Testis (tissue), 5 donors: ENCODE measurements at places on chromosomes 7 and 10. TPM values are rescaled to one million over a fixed set of nuclear protein-coding genes. Genes with fewer than 3 reads are reported as not detected.
A peak's percentile ranks its signal among the peaks of the same experiment; 100 is the strongest.

DNA sequence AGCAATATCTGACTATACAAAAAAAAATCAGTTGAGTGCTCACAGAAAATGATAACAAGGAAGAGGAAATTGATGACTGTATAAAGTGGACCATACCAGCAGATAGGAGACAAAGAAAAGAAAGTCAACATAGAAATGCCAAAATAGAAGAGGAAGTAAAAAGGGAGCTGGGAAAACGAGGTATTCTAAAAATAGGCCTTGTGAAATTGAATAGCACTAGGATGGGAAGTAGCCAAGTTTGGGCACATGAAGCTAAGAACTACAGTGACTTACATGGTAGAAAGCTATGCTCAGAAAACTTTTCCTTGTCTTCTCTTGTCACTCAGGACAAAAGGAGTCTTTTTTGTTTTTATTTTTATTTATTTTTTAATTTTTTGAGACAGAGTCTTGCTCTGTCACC is 76.2 kb upstream of the APBB1IP start:
- no peak for DNase-seq
- H3K4me1 ChIP-seq = no peaks in the 10 kb centered on the region
- H3K36me3 ChIP-seq = no peaks in the 10 kb centered on the region
- H3K27ac ChIP-seq = no peak overlapping the region
- H3K27me3 ChIP-seq = no peaks in the 10 kb centered on the region

PTPRN2 gene
- 9.8 TPM for total RNA-seq

FRAT1 gene
- 22.1 TPM for total RNA-seq

KEL gene
- total RNA-seq = 124 TPM

- H3K36me3 ChIP-seq = no peaks in the 10 kb centered on the region
- DNase-seq = no peak
- H3K27ac ChIP-seq = no peak overlapping the region
Observed at GRCh38 chr7:17584822-17585221, 286.4 kb downstream of the AHR start.

DNA sequence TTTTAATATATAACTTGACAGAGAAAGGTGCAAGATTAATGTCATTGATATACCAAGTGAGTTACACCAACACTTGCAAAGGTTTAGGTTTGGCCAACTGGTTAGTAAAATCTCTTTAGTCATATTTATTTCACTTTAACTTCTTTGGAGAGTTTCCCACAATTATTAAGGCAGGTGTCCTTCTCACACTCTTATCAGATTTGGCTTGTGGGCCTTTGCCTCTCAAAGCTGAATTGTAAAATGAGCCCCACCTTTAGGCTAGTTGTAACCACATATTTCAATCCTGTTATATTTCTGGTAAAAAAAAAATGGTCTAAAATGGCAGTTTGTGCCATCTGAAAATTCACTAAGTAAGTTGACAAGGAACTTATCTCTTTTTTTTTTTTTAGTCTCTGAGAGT is 26.6 kb upstream of the FOXP2 start:
- no peak overlapping the region for H3K27ac ChIP-seq
- no peak overlapping the region for H3K4me3 ChIP-seq
- no peaks in the 10 kb centered on the region for H3K36me3 ChIP-seq
- DNase-seq = no peak
- H3K4me1 ChIP-seq = no peaks in the 10 kb centered on the region
- H3K27me3 ChIP-seq = no peaks in the 10 kb centered on the region

DNA sequence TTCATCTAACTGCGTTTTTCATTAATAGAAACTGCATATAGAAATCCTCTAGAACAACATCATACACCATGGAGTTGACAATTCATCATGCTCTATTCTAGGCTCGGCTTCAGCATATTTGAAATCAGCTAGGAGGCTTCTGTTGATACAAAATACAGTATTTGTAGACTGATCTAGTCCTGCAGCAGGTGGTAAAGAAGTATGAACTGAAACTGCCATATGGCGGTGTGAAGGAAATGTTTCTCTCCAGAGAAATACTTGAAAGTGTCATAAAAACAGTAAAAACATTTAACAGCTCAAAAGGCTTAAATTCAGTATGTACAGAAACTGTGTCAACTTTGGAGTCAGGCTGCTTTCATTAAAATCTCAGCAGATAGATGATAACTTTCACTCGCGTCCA is 32.0 kb upstream of the MYO3A start:
- H3K36me3 ChIP-seq = no peaks in the 10 kb centered on the region
- no peaks in the 10 kb centered on the region for H3K27me3 ChIP-seq
- H3K4me1 ChIP-seq = no peaks in the 10 kb centered on the region
- DNase-seq = no peak

ZNF22 gene
- 12.6 TPM for total RNA-seq

DNA sequence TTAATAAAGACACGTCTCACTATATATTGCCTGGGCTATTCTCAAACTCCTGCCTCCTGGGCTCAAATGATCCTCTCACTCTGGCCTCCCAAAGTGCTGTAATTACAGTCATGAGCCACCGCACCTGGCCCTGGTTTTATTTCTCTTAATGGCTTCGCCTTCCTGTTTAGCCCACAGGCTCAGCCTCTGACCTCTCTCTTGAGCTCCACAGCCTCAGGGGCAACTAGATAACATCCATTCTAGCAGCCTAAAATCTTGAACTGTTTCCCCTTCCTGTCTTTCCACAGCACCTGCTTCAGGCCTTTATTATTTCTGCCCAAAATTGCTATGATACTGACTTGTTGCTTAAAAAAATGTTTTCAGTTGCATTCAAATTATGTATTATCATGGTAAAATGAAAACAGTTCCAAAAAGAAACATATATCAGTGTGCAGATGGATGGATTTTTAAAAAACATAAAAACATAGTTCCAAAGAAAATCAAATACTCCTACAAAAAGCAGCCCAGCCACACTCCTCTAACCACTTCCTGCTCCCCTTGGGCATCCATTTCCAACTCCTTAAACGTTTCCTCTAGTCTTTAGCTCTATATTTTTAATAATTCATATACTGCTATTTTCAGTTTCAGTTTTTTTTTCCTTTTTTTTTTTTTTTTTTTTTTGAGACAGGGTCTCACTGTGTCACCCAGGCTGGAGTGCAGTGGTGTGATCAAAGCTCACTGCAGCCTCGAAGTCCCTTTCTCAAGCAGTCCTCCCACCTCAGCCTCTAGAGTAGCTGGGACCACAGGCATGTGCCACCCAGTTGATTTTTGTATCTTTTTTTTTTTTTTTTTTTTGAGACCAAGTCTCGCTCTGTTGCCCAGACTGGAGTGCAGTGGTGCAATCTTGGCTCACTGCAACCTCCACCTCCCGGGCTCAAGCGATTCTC is 5.1 kb upstream of the BAZ1B start:
- H3K4me3 ChIP-seq = no peak overlapping the region
- no peaks in the 10 kb centered on the region for H3K4me1 ChIP-seq
- no peak for DNase-seq
- H3K27me3 ChIP-seq = no peaks in the 10 kb centered on the region

GRCh38 chr7:35729061-35729783 is 34.3 kb upstream of the HERPUD2 start:
- peaks cover 5% of the 10 kb centered on the region for H3K4me1 ChIP-seq
- H3K4me3 ChIP-seq = no peak overlapping the region
- no peak for DNase-seq
- no peak overlapping the region for H3K27ac ChIP-seq
- no peaks in the 10 kb centered on the region for H3K27me3 ChIP-seq

DNA sequence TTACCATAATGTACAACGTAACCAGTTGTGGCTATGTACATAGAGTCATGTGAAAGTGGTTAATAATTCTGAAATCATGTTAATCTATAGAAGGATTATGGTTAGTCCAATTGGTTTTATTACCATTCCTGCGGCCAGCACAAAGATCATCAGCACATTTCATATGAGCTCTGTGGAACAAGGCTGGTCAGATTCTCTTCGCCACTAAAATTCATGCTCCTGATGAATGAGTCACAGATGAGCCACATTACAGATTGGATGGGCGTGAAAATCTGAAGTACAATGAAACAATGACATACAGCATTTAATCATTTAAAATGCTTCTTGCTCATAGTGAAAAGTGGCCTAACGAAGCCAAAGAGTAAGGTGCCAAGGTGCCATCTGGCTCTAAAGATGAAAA is 716.2 kb upstream of the PHF14 start:
- H3K27ac ChIP-seq = no peak overlapping the region
- H3K4me1 ChIP-seq = no peaks in the 10 kb centered on the region
- no peaks in the 10 kb centered on the region for H3K27me3 ChIP-seq

AKR1C4 gene
- total RNA-seq = 0.37 TPM

DNA sequence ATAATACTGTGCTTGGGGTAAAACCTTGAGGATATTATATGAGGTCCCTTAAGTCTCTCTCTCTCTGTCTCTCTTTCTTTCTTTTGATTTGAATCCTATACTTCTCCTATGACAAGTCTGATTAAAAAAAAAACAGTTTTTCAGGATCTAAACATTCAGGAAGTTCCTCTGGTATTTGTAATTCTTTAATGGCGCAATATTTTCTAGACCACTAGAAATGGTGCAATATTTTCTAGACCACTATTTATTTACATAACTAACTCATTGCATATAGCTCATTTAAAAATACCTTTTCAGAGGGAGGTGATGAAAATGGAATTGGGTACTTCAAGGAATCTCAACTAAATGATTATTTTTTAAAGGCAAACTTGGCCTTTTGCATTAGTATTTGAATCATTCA is 1235.3 kb downstream of the GATA3 start:
- H3K27me3 ChIP-seq = no peaks in the 10 kb centered on the region
- H3K27ac ChIP-seq = no peak overlapping the region
- DNase-seq = no peak
- no peaks in the 10 kb centered on the region for H3K36me3 ChIP-seq

- DNase-seq = no peak
- no peak overlapping the region for H3K4me3 ChIP-seq
- H3K36me3 ChIP-seq = no peaks in the 10 kb centered on the region
- H3K4me1 ChIP-seq = peaks cover 3% of the 10 kb centered on the region
Observed at GRCh38 chr10:129966370-129966888, 2.4 kb upstream of the EBF3 start.

- peaks cover 3% of the 10 kb centered on the region for H3K4me1 ChIP-seq
- H3K36me3 ChIP-seq = no peaks in the 10 kb centered on the region
- no peak overlapping the region for H3K4me3 ChIP-seq
- H3K27ac ChIP-seq = no peak overlapping the region
- H3K27me3 ChIP-seq = no peaks in the 10 kb centered on the region
- DNase-seq = peak; percentile 62
Observed at GRCh38 chr7:22420973-22421635, 64.2 kb upstream of the RAPGEF5 start.

DNA sequence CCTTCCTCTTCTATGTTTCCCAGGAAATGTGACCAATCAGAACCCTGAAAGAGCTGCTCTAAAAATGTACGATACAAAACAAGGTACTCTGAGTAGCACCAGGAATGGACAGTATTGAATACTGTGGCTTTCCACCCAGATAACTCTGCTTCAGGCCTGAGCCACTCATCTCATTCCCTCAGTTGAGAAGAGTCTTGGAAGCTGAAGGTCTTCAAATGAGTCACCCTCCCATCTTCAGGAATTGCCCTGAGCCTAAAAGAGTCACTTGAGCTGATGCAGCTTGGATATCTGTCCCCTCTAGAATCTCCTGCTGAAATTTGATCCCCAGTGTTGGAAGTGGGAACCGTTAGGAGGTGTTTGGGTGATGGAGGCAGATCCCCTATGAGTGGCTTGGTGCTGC is 210.4 kb downstream of the DGKI start:
- H3K4me1 ChIP-seq = no peaks in the 10 kb centered on the region
- no peak overlapping the region for H3K4me3 ChIP-seq
- no peaks in the 10 kb centered on the region for H3K36me3 ChIP-seq
- no peak for DNase-seq
- H3K27me3 ChIP-seq = no peaks in the 10 kb centered on the region

- no peak overlapping the region for H3K4me3 ChIP-seq
- H3K4me1 ChIP-seq = peaks cover 6% of the 10 kb centered on the region
- no peaks in the 10 kb centered on the region for H3K36me3 ChIP-seq
- H3K27ac ChIP-seq = no peak overlapping the region
Observed at GRCh38 chr10:96609510-96609909, 22.7 kb upstream of the TM9SF3 start.

- no peaks in the 10 kb centered on the region for H3K4me1 ChIP-seq
- H3K27me3 ChIP-seq = no peaks in the 10 kb centered on the region
- H3K27ac ChIP-seq = no peak overlapping the region
- DNase-seq = no peak
Observed at GRCh38 chr10:17210361-17210760, 8.9 kb upstream of the TRDMT1 start.

DNA sequence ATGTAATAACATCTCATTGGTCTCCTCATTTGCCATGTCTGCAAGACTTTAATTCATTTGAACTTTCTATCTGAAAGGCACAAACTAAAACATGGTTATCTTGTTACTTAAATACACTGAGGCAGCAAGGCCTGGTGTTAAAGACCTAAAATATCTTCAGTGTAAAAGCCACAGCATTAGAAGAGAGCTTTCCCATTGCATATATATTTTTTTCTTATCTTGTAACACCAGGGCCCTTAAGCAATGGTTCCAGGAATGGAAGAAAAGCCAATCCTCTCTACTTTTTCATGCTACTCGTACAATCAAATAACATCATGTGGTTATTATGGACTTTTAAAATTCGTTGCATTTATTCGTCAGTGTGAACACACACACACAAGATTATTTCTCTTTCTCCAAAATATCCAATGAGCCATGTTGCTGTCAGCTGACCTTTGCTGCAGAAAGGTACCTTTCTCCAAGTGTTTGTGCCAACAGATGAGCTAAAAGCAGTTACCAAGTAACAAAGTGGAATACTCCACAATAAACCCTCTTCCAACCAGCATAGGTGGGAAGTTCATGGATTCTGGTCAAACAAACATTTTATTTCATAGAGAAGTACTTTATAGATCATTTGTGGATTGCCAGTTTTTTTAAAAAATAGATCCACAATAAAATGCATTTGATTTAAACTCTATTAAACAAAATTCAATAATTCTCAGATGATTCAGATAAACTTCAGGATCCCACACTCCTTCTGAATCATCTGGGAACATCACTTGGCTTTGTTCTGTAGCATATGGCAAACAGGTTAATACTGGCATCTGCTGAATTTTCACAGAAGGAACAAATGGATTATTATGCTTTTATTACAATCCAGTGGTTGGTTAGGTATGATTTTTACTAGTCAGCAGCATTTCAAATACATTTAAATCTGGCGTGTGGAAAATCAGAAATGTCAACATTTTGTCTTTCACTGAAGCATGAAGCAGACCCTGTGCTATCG is 63.3 kb upstream of the AGBL3 start:
- H3K4me1 ChIP-seq = no peaks in the 10 kb centered on the region
- no peak overlapping the region for H3K27ac ChIP-seq
- DNase-seq = no peak
- no peaks in the 10 kb centered on the region for H3K36me3 ChIP-seq
- H3K4me3 ChIP-seq = no peak overlapping the region
- H3K27me3 ChIP-seq = no peaks in the 10 kb centered on the region

DNA sequence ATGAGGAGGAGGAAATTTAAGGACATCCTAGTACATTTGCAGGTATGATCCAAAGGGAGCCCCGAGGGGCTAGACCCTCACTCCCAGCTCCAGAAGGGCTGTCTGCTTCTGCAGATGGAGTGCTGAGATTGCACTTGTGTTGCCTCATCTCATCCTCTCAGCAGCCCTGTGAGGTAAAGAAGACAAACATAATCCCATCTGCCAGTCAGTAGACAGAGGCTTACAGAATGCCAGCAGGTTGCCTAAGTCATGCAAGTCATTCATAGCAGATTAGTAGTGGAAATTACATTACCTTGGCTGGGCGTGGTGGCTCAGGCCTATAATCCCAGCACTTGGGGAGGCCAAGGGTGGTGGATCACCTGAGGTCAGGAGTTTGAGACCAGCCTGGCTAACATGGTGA is 45.4 kb downstream of the BLVRA start:
- no peaks in the 10 kb centered on the region for H3K36me3 ChIP-seq
- H3K4me3 ChIP-seq = no peak overlapping the region
- no peak for DNase-seq
- no peak overlapping the region for H3K27ac ChIP-seq
- no peaks in the 10 kb centered on the region for H3K27me3 ChIP-seq
